ENCODE measurements at places on chromosomes 5 and 9. TPM values are rescaled to one million over a fixed set of nuclear protein-coding genes. Genes with fewer than 3 reads are reported as not detected.

DNA sequence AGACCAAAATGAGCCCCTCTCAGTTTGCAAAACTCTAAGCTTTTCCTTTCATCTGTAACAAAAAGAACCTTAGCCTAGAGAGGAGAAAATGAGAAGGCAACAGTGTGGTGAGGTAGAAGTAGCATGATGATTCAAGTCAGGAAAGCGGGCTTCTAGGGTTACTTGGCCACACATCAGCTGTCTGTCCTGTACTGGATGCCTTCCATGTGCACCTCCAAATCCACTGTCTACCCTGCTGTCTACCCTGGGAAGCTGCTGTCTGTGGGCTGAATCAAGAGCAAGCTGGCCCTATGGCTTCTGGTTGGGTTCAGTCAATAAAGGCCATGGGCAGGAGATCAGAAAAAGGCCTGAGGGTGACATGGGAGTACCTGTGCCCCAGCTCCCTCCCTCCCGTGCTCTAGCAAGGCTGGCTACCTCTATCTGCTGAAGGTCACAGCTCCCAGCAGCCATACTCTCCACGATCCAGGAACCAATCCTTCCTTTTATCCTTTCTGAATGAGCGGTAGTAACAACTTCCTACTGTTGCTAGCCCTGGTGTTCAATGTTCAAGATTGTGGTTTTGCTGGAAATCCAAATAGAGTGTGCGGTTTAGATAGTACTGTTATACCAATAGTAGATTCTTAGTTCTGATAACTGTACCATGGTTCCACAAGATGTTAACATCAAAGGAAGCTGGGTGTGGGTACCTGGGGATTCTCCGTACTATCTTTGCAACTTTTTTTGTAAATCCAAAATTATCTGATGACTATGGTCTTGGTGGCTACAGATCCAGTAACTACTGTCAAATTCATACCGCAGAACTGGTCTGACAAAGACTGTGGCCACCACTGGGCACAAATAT is 191.0 kb downstream of the ESM1 start:
- no peak for DNase-seq

DNA sequence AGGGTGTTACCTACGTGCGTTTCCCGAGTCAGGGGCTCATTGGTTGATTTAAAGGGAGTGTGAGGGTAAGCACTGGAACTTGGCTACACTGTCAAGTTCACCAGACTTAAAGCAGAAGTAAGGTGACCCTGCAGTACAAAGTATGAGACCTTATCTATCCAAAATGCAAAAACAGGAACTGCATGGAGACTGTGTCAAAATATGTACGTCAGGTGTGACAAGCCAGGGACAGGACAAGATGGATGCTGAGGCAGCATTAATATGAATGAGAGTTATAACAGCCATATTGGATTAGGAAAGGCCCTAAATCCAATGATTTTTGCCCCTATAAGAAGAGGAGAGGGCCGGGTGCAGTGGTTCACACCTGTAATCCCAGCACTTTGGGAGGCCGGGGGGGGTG is 15.4 kb upstream of the SUSD3 start:
- DNase-seq: no peak

- DNase-seq: no peak
Measured at GRCh38 chr9:976258-976942, at the start of gene DMRT3. TSS of gene DMRT3 (plus strand) at chr9:976655. CDS start at chr9:977002, 347 bp downstream.

GRCh38 chr5:141857226-141857625 is 21.0 kb downstream of the PCDH1 start:
- no peak for DNase-seq

Gene OLFML2A
- 148 TPM for total RNA-seq

Gene PTGDS
- 5.6 TPM for total RNA-seq

Gene PCA3
- total RNA-seq: not detected

GRCh38 chr5:74540622-74541021 is 99.9 kb downstream of the ENC1 start:
- no peak for DNase-seq

Measured in astrocyte (in vitro differentiated cells and primary cell).